ENCODE measurements at places on chromosomes 5 and 9.

DNA sequence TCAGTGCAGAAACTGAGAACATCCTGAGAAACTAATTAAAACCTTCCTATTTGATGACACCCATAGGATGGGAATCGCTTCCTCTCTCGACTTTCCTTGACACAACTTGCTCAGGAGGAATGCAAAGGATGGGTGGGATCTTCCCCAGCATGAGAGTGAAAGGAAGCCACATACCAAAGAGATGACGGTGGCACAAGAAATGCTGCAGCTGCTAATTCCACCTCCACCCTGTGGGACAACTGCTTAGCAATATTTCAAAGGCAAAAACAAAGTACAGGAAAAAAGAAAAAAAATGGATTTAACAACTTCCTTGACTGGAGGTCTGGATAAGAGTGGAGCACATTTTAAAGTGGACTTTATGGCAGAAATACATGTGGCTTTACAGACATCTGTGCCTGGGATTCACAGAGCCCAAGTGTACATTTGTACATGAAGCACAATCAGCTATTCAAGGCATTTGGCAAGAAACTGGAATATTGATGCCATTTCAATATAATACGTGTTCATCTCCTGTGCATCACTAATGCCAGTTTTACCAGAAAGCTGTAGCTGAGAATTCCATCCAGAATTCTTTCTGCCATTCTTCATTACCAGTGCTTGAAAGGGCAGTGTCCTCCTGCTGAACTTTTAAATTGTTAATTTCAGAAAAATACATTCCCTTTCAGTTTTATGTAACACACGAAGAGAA, 359.2 kb upstream of the ACTBL2 start:
- no peaks in the 10 kb centered on the region for H3K4me1 ChIP-seq
- H3K27me3 ChIP-seq, result no peaks in the 10 kb centered on the region

- H3K36me3 ChIP-seq, result peaks cover 40% of the 10 kb centered on the region
- H3K4me1 ChIP-seq, result peaks cover 5% of the 10 kb centered on the region
- H3K27me3 ChIP-seq, result no peaks in the 10 kb centered on the region
Measured at GRCh38 chr5:154298065-154298464, 107.5 kb downstream of the GALNT10 start.

DNA sequence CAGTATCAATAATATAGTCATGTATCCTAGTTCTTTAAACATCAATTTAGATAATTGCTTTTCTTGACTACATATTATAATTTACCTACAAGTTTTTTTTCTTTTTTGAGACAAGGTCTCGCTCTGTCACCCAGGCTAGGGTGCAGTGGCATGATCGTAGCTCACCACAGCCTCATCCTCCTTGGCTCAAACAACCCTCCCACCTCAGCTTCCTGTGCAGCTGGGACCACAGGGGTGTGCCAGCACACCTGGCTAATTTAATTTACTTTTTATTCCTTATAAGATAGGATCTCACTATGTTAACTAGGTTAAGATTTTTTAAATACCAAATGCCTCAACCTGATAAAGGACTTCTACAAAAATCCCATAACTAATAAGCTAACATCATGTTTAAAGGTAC, 21.1 kb downstream of the UIMC1 start:
- H3K27me3 ChIP-seq, result no peaks in the 10 kb centered on the region
- H3K36me3 ChIP-seq, result peaks cover 21% of the 10 kb centered on the region
- peak overlapping the region; percentile 77 for H3K27ac ChIP-seq
- peak; percentile 12 for DNase-seq

GRCh38 chr5:82347201-82347865, 69.2 kb upstream of the RPS23 start:
- no peaks in the 10 kb centered on the region for H3K4me1 ChIP-seq
- no peak overlapping the region for H3K4me3 ChIP-seq
- no peak for DNase-seq
- no peak overlapping the region for H3K27ac ChIP-seq
- H3K27me3 ChIP-seq, result peaks cover 18% of the 10 kb centered on the region

GRCh38 chr5:138661991-138662434, 86.8 kb upstream of the HSPA9 start:
- H3K4me3 ChIP-seq, result no peak overlapping the region
- H3K27ac ChIP-seq, result no peak overlapping the region
- no peak for DNase-seq
- H3K27me3 ChIP-seq, result peaks cover 100% of the 10 kb centered on the region
- H3K36me3 ChIP-seq, result peaks cover 8% of the 10 kb centered on the region
